ENCODE measurements at places on chromosomes 6 and 20.

DNA sequence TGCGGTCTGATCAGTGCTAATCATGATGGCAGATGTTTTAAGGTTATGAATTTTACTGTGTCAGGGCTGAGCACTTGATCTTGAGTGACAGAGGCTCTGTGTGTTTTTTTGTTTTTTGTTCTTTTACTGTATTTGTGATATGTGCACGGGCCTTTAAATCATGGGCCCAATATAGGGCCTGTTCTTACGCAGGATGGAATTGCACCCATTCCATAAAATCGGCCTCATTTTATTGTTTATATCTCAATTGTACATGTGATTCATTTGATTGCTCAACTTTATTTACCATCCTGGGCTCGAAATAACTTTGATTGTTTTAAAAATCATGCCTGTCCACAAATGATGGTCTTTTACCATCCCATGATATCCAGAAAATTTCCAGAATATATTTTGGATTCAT lies 39.3 kb upstream of the MBOAT1 start:
- no peak for DNase-seq

DNA sequence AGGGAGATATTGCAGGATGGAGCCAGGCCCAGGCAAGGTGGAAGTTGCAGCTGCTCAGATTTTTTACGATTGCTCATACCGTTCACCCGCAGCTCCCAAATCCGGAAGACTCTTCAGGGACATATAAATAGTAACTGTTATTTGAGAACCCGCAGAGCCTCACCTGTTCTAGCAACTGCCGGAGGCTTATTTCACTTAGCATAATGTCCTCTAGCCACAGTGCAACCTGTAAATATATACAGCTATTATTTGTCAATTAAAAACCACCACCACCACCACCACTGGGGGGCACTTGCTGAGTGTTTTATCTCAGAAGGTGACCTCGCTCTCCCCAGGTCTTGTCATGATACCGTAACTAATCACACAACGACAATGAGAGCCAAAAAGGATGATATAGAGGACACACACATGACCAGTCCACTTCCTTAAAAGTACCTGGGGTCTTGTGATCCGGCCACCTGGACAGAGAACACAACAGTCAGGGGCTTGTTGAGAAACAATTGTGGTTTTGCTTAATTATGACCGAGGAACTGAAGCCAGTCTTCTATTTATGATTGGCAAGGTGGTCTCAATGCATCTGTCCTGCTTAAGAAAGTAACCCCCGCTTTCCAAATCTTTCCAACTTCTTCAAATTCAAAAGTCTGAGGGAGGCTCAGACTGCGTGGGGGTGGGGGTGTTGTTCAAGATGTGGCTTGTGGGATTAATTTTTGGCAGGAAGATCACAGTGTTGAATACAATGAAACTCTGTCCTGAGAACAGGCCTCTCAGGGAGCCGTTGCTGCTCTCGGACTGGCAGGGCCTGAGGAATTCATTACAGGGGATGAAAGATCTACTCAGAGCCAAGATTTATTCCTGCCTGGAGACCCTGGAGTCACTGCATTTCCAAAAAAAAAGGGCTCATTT lies 107.7 kb upstream of the PRND start:
- peak; percentile 84 for DNase-seq

DNA sequence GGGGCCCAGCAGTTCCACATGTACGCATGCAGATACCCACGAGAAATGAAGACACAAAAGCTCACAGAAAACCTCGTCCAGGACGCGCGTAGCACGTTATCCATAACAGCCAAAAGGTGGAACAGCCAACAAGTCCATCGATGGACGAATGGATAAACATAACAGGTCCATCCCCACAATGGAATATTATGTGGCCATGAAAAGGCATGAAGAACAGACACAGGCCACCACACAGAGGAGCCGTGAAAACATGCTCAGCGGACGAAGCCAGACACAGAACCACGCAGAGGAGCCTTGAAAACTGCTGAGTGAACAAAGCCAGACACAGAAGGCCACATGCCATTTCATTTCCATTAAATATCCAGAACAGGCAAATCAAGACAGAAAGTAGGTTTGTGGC lies 38.0 kb downstream of the SLC2A4RG start:
- DNase-seq = no peak

GRCh38 chr6:162153120-162153519 lies 574.4 kb downstream of the PRKN start:
- no peak for DNase-seq

DNA sequence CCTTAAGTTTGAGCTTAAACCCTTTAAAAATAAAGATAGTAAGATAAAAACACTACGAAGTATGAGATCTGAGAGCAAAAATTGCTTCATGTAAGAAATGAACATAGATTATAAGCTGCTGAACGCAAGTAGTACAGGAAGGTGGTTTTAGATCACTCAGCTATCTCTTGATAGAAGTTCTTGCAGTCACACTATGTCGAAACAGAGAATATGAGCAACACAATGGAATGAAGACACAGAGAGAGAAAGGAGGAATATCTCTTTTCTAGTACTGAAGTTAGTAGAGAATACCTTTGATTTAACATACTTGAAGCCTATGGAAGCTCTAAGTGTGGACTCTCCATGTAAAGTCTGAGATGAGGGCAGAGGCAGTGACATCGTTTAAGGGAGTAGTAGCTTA lies 162.7 kb downstream of the CDK19 start:
- no peak for DNase-seq

GRCh38 chr6:160274871-160275510 lies 16.4 kb upstream of the SLC22A2 start:
- no peak for DNase-seq

DNA sequence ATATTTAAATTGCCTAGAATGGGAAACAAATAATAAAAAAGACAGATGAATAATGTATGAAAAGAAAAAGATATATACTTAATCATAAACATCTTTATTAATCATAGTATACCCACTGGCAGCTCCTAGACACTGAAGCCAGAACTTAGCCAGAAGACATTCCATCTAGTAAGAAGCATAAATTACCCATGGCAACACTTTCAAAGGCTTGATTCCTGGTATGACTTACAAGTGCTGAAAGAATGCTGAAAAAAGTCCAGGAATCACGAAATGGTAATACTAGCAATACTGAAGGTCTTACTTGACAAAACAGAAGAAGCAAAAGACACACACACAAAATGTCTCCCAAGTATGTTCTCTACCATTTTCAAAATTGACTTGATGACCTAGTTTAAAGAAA lies 38.0 kb downstream of the RWDD2A start:
- DNase-seq = peak; percentile 9

GRCh38 chr20:48295445-48295903 lies 510.2 kb upstream of the SULF2 start:
- DNase-seq = peak; percentile 100

- DNase-seq = peak; percentile 77
These were observed 203.9 kb upstream of the RAB32 start for GRCh38 chr6:146339716-146340115.

DNA sequence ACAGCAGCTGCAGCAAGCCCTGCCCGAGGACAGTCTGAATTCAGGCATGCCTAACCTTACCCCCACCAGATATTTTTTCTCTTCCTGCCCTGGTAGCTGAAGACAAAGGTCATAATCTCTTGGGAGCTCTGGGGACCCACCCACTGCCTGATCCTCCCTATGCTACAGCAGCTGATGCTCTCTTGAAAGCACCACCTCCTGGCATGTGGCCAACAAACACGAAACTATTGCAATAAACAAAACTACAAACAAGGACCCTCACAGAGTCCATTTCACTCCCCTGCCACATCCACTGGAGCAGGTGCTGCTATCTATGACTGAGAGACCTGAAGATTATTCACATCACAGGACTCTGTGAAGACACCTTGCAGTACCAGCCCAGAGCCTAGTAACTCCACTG lies 238.5 kb upstream of the HS3ST5 start:
- DNase-seq = no peak

DNA sequence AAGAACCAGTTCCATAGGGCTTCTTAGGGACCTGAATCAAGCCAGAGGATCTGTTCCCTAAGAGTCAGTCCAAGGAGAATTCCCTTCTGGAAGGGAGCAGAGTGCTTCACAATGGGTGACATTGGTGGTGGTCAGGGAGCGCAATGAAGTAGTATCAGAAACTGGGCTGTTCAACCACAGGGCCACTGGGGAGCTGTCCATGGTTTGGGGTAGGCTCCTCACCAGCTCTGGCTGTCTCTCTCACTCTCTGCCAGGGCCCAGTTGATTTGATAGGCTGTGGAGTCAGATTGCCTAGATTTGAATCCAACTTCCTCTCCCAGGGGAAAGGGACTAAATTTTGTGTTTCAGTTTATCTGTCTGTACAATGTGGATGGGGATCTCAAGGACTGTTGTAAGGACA lies 36.7 kb upstream of the CHD6 start:
- DNase-seq = peak; percentile 20

DNA sequence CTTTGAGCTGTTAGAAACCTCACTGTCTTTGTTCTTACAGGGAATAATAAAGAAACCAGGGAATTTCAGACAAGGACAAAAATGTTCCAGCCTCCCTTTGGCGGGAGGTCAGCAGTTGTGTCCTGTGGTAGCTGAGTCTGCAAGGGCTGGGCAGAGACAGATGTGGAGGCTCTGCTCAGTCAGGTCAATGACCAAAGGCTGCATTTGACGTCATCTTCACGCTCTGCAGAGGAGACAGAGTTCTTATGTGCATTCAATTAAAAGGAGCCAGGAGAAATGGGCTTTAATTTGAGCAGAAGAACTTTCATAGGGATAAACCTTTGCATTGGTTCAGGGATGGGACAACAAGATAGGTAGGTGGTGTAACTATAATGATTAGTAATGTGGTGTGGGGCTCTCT lies 45.1 kb upstream of the FOXA2 start:
- no peak for DNase-seq

GRCh38 chr6:159832946-159833345 lies 32.9 kb downstream of the PNLDC1 start:
- DNase-seq = no peak

- DNase-seq = peak; percentile 81
These were observed 118.3 kb upstream of the ECI2 start for GRCh38 chr6:4253604-4254231.

- DNase-seq = peak; percentile 58
These were observed 176.0 kb downstream of the MRPL14 start for GRCh38 chr6:43951063-43951755.

DNA sequence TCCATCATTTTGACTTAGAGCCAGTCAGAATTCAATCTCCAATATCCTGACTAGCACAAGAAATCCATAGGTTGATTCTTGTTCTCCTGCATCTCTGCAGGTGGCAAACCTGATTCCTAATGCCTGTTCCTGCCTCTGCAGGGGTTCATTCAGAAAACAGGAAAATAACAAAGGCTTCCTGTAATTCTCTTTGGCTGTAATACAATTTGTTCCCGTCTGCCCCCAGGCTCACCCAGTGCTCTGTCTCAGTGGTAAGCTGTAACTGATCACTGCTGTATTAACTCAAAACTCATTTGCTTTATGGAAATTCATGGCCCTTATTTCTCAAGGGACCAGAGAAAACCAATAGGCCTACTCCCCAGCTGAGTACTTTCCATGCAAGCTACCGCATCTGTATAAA lies 88.6 kb downstream of the OPRM1 start:
- DNase-seq = no peak

DNA sequence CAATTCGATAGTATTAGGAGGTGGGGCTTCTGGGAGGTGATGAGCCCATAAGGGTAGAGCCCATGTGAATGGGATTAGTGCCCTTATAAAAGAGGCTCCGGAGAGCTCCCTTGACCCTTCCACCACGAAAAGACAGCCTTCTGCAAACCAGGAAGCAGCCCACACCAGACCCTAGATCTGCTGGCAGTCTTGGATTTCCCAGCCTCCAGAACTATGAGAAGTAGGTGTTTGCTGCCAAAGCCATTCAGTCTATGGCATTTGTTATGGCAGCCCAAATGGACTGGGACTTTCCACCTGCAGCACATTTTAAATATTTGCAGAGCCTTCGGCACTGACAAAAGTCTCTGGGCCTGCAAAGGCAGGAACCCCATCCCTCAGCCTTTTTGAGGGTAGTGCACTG lies 11.8 kb upstream of the SFT2D1 start:
- no peak for DNase-seq

DNA sequence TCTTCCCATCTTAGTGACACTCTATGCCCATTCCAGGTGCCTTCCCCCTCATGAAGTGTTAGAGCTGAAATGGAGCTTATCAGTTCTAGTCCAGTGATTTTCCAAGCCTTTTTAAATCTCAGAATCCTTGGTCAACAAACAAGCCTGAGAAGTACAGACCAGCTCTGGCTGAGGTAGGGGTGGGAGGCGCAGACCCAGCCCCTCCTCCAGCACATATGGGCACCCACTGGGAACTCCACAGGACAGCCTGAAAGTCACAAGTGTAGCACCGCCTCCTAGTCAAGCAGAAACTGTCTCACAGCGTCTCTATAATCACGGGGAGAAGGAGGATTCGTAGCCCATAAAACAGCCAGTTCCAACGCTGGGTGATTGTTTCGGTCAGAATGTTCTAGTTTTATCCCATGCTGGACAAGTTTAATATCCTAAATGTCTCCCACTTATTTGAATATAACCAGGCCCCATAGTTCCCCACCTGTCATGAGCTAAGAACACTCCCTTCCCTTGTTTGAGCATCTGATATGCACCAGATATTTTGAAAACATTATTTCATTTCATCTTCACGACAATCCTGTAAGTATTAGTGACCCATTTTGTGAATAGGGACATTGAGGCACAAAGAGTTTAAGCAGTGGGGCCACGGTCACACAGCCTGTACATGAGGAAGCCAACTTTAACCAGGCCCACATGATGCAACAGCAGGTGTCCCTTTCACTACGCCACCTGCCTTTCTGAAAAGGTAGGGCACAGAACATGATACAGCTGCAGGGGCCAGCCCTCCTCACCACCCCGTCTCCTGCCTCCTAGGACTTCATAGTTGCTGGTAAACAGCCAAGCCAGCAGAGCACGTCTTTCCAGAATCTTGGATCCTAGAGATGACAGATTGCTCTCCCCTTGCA lies 40.1 kb downstream of the TRAF3IP2 start:
- DNase-seq = no peak

GRCh38 chr6:20936949-20937348 lies 402.7 kb downstream of the CDKAL1 start:
- DNase-seq = no peak

DNA sequence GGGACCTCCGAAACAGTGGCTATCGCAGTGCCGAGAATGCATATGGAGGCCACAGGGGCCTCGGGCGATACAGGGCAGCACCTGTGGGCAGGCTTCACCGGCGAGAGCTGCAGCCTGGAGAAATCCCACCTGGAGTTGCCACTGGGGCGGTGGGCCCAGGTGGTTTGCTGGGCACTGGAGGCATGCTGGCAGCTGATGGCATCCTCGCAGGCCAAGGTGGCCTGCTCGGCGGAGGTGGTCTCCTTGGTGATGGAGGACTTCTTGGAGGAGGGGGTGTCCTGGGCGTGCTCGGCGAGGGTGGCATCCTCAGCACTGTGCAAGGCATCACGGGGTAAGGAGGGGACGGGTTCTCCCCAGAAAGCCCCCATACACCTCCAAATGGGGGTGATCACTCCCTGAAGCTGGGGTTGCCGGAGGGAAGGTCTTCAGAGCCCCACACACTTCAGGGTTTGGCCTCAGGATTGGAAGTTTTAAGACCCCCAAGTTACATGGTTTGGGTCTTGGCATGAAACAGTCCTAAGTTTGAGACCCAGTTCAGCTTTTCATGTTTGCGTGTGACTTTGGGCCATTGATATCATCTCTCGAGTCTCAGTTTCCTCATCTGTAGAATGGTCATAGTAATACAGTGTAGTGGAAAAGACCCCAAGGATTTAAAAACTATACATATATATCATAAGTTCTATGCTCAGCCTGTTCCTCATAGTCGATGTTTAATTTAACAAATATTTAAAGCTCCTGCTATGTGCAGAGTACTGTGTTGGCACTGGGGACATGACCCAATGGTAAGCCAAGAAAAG lies 4.3 kb downstream of the BPIFB4 start:
- no peak for DNase-seq

Measured in M059J (cell line).